ENCODE measurements at places on chromosomes 2 and 18.

DNA sequence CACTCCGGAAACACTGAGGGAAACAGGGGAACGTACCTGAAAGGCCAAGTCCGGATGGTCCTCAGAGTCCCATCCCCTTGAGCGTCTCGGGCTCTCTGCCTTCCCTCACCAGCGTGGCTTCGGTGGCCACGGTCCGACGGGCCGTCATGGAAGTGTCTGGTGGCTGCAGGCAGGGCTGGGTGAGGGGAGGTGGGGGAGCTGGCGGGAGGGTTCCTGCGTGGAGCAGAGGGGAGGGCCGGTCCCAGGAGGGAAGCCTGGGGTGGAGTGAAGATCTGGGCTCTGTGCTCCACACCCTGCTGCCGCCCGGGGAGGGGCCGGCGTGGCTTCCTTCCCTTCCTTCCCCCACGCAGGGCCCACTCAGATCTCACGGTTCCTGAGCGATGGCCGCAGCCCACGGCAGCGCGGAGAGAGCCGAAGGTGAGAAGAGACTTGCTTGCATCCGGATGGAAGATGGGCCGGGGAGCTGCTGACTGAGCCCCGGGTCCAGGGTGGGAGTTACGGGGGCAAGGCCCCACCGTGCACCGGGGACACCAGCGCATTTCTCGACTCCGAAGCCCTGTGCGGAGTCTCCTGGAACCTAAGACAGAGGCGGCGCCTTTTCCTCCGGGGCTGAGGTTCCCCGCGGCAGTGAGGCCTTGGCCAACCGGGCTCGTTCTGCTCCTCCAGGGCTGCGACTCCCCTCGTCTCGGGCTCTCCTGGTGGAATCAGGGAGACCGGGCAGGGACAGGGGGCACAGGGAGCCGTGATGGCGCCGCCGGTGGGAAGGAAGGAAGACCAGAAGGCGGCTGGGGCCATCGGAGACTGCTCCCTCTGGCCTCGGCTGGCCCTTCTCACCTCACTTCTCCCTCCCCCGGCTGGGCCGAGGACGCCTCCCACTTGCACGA is 49.1 kb downstream of the KCNF1 start:
- no peak for DNase-seq

DNA sequence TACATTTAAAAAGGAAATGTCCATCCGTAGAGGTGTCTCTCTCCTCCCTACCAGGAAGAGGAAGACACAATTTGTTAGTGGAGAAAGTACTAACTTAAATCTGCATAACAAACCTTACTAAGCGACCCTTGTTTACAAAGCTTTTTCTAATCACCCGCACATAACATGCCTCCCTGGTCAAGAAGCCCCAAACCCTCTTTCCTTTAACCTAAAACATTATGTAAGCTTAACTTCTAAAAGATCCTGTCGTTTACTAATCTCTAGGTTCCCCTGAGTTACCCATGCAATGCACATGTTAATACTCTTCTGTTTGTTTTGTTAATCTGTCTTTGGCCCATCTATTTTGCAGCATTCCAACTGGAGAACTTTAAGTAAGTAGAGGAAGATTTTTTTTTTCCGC is 630.3 kb upstream of the NRXN1 start:
- DNase-seq, result no peak

GRCh38 chr2:27976308-27976707 is 85.8 kb downstream of the BABAM2 start:
- DNase-seq, result no peak

DNA sequence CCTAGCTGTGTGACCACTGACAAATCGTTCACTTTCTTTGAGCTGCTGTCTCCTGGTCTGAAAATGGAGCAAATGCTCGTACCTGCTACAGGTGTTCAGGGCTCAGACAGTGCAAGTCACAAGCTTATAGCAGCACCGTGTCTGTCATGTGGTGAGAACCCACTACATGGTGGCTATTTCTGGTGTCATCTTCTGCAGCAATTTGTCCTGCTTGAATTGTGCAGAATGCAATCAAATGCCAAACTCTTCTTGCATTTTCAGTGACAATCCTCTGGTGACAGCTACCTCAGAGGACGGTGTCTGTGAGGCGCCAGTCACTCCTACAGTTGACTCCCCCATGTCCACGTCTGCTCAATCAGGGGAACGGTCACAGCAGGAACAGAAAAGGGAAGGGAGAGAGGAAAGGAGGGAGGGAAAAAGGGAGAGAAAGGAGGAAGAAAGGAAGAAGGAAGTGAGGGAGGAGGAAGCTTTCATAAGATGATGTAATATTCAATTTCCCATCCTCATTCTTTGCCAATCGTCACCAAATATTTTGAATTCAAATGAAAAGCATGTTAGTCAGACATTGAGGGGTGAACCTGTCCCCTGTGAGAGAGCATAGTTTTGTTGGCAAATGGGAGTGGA is 122.2 kb downstream of the BCL2 start:
- no peak for DNase-seq

DNA sequence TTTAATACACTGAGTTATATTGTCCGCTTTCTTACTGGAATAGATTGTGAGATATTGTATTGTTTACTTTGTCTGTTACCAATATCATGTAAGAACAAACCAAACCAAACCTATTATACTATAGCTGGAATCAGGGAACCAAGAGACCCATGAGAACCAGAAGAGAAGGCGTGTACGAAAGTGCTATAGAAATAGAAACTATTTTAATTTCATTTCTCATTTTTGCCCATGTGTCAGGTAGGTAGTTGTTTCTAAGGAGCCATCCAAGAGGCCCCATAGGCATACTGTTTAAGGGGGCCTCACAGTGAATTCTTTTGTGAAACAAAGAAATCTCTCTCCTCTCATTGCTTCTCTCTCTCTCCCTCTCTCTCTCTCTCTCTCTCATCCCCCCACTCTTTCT is 363.6 kb downstream of the RNF144A start:
- no peak for DNase-seq

DNA sequence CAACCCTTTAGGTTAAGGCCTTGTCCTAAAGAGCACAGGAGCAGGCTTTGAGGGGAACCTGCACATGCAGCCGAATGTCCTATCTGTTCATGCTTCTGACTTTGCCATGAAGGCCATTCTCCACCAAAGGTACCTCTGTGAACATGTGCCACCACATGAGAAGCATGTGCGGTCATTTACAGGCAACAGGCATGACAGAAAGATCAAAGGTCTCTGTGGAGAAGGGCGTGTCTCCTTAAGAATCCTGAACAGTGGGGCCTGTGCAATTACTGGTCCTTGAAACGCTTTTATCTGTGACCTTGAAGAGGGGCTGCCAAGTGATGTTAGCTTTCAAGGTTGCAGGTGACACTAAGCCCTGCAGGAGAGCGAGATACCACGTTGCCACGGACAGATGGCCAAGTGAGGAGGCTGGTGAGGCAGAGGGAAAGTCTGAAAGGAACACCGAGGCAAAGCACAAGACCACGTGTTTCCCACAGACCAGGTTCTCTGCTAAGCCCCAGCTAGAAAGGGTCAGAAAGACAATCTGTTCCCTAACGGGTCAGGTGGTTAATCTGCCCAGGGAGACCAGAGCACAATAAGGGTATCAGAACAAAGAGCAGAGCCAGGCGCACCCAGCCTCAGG is 19.5 kb upstream of the POMC start:
- no peak for DNase-seq

Data from AG08396 (cell line).